Activated effector memory CD4-positive, alpha-beta T cell treated with anti-CD3 and anti-CD28 coated beads, Interleukin-2, amount 50 U/mL, for 16 hours (primary cell): ENCODE measurements at places on chromosomes 11 and 22.

DNA sequence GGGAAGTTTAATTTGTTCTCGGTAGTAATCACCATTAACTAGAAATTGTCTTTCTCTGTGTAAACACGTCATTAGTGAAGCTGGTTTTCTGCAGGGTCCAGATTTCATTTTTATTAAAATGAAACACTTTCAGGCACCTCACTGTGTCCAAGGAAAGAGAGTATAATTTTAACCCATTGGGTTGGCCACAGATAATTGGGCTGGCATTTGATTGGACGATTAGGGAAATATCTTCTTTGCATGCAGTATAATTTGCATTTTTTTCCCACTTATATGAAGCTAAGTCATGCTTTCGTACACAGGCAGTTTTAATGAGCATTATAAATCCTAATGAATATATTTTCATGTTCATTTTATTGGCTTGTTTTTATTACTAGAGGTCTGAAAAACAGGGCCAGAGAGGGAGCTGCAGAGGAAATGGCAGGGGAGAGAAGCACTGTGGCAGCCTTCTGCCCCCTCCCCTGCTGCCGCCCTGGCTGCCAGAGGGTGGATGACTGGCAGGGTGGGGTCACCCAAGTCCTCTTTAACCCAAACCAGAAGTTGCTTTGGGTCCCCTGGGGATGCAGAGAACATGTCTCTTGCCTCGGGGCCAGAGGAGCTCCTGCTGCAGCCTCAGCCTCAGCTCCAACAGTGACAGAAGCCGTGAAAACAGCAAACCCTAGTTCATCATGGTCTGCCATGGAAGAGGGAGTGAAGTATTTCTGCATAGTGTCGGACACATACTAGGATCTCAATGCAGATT lies 93.9 kb downstream of the PKNOX2 start:
- DNase-seq: no peak

GRCh38 chr11:2529173-2529572 lies 84.4 kb downstream of the KCNQ1 start:
- DNase-seq: peak; percentile 39

GRCh38 chr11:16001899-16002426 lies 354.4 kb downstream of the SOX6 start:
- no peak for DNase-seq

- no peak for DNase-seq
These were observed 198.5 kb upstream of the CTSC start for GRCh38 chr11:88535916-88536547.

DNA sequence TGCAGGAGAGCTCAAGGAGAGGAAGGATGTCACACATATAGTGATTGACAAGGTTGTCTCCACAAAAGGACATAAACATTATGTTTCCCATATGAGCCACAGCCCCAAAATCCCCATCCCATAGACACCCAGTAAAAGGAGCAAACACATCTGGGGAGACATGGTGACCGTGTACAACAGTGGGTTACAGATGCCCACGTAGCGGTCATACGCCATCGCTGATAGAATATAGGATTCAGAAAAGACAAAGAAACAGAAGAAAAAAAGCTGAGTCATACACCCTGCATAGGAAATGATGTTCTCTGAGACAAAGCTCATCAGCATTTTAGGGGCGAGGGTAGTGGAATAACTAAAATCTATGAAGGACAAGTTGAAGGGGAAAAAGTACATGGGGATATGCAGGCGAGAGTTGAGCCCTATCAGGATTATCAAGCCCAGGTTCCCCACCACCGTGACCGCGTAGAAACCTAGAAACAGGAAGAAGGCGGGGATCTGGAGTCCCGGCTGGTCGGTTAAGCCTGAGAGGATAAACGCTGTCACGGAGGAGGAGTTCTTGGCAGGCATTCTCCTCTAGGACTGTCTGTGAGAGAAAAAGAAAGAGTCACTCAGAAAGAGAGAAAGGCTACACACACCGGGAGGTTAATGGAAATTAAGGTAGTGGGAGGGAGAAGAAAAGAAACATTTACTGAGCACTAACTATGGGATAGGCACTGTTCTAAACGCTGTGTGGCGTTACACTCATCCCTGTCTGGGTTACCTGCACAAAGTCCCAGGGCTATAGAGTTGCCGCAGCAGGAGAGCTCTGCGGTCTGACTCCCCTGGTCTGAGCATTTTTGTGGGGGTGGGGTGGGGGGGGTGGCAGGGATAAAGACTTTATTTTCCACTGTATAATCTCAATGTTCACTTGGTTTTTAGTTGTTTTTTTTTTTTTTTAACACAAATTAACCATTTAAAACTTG lies 36.1 kb upstream of the OR8B8 start:
- no peak for DNase-seq
